ENCODE measurements at places on chromosomes 5 and 9. TPM values are rescaled to one million over a fixed set of nuclear protein-coding genes. Genes with fewer than 3 reads are reported as not detected.

GRCh38 chr5:171521679-171522078 lies 102.2 kb downstream of the FGF18 start:
- H3K36me3 ChIP-seq, result no peaks in the 10 kb centered on the region
- H3K4me1 ChIP-seq, result no peaks in the 10 kb centered on the region
- H3K27me3 ChIP-seq, result no peaks in the 10 kb centered on the region
- no peak for DNase-seq
- no peak overlapping the region for H3K4me3 ChIP-seq
- no peak overlapping the region for H3K27ac ChIP-seq

- H3K4me1 ChIP-seq, result peaks cover 4% of the 10 kb centered on the region
- peaks cover 28% of the 10 kb centered on the region for H3K27me3 ChIP-seq
- no peak for DNase-seq
- no peak overlapping the region for H3K27ac ChIP-seq
- no peaks in the 10 kb centered on the region for H3K36me3 ChIP-seq
These were observed 2.4 kb downstream of the FGFR4 start for GRCh38 chr5:177089127-177089526.

CCL27 gene
- not detected for total RNA-seq

OR13J1 gene
- total RNA-seq, result not detected

DNA sequence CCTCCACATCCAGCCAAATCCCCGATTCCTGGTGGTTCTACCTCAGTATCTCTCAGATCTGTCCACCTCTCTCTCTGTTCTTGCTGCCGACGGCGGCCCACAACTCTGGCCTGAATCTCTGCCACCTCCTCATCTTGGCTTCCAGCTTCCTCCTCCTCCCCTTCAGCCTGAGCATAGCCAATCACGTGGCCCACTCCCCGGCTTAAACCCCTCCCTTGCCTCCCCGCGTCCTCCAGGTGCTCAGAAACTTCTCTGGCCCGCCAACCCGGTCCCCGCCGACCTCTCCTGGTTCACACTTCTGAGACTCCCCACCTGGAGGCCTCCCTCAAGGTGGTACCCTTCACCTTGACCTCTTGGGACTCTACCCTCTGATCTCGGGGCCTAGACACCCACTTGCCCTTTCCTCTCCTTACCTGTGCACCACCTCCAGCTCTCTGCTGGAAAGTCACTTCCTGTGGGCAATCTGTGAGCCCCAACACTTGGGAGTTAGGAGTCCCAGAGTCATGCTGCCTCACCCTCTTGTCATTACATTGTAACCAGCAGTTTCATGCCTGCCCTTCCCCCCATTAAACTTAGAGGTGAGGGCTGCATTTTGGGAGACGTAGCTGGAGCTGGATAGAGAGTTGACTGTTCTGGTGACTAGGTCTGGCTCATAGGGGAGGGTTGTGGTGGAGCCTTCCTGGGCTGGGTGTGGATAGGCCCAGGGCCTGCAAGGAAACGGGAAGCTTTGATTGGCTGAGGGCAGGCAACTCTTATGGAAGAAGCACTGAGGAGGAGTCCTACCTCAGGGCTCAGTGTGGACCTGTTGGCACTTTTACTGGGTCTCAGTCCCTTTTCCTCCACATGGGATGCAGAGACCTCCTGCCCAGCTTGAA lies 4.5 kb upstream of the SET start:
- peak; percentile 89 for DNase-seq
- H3K4me1 ChIP-seq, result peaks cover 53% of the 10 kb centered on the region
- H3K4me3 ChIP-seq, result peak overlapping the region; percentile 91

- no peak for DNase-seq
- H3K27me3 ChIP-seq, result no peaks in the 10 kb centered on the region
- H3K27ac ChIP-seq, result no peak overlapping the region
- no peak overlapping the region for H3K4me3 ChIP-seq
These were observed 37.1 kb upstream of the NR3C1 start for GRCh38 chr5:143440448-143441115.

DNA sequence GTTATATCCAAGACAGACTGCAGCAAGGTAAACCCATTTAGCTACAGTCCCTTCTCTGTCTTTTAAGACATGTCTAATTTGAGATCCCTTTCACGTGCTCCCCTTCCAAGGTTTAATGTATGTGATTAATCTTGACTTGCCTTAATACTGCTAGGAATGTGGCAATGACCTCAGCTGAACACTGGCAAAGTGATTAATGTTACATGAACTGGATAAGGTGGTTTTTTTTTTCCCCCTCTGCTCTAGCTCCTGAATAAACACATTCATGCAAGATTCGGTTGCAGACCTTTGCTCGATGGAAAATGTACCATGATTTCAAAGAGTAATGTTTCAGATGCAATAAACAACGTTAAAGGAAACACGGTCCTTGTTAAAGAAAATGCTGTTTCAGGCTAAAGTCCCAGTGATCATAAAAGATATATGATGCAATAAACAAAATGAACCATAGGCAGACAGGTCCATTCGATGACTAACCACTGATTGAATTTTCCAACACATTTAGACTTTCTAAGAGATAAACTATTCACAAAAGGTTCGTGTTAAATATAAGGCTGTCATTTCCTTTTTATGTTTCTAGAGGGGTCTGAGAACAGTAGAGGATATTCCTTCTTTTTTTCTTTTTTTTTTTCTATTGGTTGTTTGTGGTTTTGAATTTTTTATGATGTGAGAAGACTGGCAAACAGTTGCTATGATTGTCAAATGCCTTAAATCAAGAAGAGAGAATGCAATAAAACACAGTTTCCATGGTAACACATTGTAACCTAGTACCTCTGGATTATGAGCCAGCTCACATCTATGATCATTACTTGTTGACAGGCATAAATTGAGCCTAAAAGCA lies 44.7 kb upstream of the ZNF608 start:
- no peak overlapping the region for H3K27ac ChIP-seq
- no peaks in the 10 kb centered on the region for H3K4me1 ChIP-seq
- no peak overlapping the region for H3K4me3 ChIP-seq
- H3K27me3 ChIP-seq, result no peaks in the 10 kb centered on the region
